ENCODE measurements at places on chromosomes 3 and 15.

GRCh38 chr3:24197809-24198208 lies 252.7 kb downstream of the NR1D2 start:
- no peak for DNase-seq

DNA sequence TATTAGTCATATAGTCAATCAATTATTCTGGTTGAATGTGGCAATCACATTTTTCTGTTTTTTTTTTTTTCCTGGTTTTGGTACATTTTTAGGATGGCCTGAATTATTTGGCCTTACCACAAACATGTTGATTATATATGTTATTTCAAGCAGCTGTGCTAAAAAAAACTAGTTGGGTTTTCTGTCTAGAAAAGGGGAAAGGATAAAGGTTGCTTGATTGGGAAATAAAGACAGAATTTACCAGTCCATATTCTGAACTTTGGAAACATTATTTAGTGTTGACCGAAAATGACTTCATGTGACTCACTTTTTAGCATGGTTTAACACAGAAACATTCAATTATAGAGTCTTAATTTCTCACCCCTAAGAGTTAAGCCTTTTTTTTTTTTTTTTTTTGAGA lies 8.1 kb downstream of the MORF4L1 start:
- no peak for DNase-seq

GRCh38 chr15:95131131-95131556 lies 899.8 kb downstream of the MCTP2 start:
- no peak for DNase-seq

- DNase-seq, result peak; percentile 51
These were observed 5.0 kb upstream of the PTPN9 start for GRCh38 chr15:75584121-75584520.

DNA sequence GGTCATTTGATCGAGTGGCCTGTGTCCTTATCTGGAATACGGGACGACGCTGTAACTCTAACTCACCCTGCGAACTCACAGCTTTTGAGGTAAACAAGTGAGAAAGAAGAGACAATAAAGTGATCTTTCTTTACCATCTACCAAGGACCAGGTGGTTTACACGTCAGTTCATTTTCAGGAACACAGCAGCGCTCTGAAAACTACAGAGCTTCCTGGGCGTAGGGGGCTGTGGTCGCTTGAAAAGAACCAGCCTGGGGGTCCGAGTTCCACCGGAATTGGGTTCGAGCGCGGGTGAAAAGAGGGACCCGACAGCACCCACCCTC lies 357 bp downstream of the KIAA1143 start:
- no peak for DNase-seq

GRCh38 chr3:188432802-188433520 lies 279.0 kb downstream of the LPP start:
- no peak for DNase-seq

DNA sequence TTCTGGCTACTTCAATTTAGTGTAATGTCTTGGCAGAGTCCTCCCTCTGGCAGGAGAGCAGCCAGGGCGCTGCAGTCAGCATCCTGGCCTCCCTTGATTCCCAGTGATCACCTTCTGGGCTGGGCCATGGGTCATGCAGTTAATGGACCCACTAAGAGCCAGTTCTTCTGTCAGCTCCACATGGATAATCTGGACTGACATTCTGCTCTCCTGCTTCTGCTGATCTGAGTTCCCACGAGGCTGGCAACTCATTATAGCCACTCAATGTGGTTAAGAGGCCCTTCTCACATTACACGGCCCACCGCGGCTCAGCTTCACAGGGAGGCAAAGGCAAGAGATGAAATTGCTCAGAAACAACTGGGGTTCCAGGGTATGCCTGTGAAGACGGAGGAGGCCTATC lies 94.0 kb downstream of the WDR76 start:
- no peak for DNase-seq

- DNase-seq, result no peak
These were observed 5.0 kb upstream of the FEZF2 start for GRCh38 chr3:62378311-62378789.

- DNase-seq, result no peak
These were observed 58.4 kb downstream of the CAPN7 start for GRCh38 chr3:15264486-15264885.

- no peak for DNase-seq
These were observed 494.3 kb upstream of the KCNMB2 start for GRCh38 chr3:178041931-178042330.

DNA sequence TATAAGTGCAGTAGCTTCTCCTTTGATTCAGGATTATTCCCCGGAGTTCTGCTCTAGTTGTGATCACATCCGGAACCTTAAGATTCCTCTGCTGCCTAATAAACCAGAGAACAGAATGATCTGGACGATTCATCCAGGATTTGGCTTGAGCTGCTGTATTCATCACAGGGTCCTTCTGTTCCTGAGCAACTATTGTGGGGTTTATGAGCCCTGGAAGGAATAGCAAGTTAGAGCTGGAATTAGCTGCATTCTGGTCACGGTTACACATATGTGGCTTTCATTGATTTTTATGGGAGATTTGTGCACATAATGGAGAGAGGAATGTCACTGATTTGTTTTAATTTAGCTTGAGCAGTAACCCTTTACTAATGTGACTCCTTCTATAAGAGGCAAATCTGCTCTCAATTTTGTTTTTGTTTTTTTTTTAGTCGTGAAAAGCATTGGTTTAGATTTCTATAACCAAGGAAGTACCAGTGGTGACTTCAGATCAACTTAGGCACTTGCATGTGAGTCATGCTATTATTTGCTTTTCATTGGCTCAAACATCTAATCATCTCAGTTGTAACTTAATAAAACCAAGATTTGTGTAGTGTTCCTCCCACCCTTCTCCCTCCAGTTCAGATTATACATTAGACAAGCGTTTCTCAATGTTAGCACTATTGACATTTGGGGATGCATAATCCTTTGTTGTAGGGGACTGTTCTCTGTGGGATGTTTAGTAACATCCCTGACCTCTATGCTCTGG lies 148.5 kb downstream of the OTOL1 start:
- DNase-seq, result no peak

DNA sequence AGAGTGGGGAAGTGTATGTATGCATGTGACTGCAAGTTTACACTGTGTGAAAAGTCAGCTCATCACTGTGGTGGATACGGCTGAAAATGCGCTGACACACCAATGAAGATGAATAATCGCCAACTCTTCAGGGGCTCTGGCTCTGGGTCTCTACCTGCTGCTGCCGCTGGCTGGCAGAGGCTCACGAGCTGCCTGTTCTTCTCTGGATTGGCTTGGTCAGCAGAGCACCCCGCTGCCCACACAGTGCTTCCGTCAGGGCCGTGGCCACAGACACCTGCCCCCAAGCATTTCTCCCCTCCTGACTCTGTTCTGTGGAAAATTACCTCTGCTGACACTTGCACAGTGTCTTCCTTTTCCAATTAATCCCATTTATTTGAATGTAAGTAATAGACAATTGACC lies 215.5 kb downstream of the GAP43 start:
- no peak for DNase-seq

DNA sequence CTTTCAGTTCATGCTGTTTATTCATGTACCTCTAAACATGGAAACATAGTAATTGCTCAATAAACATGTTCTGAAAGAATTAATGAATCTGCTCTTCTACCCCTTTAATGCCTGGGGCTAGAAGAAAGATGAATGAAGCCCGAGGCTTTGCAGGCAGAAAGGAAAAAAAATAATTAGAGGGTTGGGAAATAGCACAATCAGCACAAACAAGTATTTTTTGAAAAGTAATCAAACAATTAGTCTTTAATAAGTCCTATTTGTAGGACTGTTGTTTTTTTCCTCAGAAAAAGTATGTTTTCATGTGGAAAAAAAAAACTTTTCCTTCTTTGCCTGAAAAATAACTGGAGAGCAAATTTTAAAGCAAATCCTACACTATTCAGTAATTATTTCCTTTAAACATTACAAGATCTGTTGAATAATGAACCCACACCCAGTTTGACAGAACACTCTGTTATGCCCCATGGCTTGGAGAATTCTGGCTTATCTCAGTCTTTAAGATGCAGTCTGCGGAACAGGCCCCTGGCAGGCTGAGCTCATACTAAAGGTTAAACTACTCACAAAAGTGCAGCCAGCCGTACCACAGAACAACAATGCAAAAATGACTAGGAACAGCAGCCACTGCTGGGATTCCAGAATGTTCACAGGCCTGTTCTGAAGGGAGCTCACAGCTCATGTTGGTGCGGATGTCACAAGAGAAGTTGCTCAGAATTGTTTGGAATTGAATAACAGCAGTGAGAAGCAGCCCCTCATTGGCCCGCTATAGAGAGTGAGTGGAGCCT lies 79.2 kb downstream of the ABI3BP start:
- DNase-seq, result peak; percentile 59

DNA sequence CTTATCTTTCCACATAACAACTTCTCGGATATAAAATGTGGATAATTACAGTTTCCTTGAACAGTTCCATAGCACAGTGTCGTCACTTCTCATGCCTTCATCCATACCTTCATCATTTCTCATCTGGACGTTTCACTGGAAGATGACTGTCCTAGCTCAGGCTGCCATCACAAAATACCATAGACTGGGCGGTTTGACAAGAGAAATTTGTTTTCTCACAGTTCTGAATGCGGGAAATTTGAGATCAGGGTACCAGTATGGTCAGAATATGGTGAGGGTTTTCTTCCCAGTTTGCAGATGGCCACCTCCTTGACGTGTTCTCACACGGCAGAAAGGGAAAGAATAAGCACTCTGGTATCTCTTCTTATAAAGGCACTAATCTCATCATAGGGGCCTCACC lies 42.8 kb downstream of the TMEM108 start:
- no peak for DNase-seq

GRCh38 chr15:76035593-76035992 lies 23.4 kb upstream of the NRG4 start:
- DNase-seq, result no peak

GRCh38 chr3:138366006-138366759 lies 17.8 kb downstream of the MRAS start:
- DNase-seq, result no peak

DNA sequence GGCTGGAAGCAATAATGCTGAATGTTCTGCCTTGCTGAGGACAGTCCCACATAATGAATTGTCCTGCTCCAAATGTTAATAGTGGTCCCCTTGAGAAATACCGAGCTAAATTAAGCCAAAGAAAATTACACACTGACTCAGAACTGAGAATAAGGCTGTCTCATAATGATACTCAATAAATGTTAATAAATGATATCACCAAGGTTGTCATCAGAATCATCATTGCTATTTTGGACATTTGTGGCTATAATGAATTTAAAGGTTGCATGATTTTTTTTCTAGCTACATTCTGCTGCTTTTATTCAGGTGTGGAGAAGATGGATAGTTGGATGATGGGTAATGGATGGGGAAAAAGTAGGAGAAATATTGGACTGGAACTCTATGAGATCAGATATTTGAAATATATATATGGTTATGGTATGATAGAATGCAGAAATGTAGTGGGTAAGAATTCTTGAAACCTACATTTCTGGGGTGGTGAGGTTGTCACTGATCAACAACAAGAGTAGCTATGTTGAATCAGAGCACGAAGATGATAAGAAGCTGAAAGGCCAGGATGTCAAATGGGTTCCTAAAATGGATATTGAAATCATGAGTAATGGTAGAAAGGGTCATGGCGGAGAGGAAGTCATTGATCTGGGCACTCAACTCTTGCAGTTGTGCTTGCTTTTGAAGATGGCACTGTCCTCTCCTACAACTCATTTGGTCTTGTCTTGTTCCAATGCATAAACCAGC lies 12.8 kb downstream of the CHST2 start:
- DNase-seq, result no peak

GRCh38 chr3:152672320-152672649 lies 162.6 kb upstream of the P2RY1 start:
- DNase-seq, result no peak

DNA sequence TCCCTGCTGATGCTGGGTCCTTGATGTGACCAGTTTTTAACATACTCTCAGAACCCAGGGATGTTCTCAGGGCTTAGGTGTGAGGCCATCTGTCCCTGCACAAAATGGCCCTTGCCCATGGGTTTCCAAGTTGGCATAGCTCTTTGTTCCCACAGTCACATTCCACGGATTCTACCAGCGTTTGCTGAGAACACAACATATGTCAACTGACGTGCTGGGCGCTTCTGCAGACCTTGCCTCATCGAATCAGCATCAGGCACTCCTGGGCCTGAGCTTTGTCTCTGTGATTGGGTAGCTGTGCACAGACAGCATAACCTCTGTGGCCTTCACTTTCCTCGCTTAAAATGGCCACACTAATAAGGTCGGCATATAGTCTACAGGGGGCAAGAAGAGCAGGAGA lies 69.0 kb downstream of the MGLL start:
- DNase-seq, result no peak

DNA sequence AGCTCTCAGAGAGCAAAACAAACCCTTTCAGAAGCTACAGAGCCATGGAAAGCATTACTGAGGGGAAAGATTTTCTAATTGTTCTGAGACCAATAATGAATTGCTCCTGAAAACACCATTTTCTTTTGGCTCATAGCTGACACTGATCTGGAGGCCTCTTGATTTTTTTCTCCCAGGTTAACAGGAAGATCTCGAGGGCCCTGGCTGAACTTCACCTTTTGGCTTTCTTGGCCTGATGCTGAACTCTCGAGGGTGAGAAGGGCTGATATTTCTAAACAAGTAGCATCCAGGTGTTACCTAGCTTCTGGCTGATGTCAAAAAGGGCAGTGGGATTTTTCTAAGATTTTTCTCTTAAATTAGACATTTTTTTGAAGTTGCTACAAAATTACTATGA lies 19.9 kb upstream of the NFKBIZ start:
- no peak for DNase-seq

- DNase-seq, result no peak
These were observed 217.6 kb downstream of the MBNL1 start for GRCh38 chr3:152486364-152486763.

GRCh38 chr15:38701149-38701548 lies 136.5 kb upstream of the RASGRP1 start:
- DNase-seq, result no peak

DNA sequence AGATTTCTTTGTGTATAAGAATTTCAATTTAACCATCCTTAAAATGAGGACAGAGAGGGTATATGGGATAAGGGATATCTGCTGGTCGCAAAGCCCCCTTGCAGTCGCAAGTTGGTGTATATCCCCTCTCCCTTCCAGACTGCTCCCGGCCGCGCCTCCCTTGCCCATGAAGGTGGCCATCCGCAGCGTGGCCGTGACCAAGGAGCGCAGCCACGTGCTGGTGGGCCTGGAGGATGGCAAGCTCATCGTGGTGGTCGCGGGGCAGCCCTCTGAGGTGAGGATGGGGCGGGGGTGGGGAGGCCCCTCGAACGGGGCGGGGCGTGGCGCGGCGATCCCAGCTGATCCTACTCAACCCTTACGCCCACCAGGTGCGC lies 29.4 kb downstream of the NBEAL2 start:
- DNase-seq, result no peak

- DNase-seq, result no peak
These were observed 1384.0 kb downstream of the ZPLD1 start for GRCh38 chr3:103818800-103819199.
